ENCODE measurements at places on chromosomes 7 and 10. TPM values are rescaled to one million over a fixed set of nuclear protein-coding genes. Genes with fewer than 3 reads are reported as not detected.

The CCL26 gene
- total RNA-seq = 1.8 TPM

The PGAM1 gene
- 514 TPM for total RNA-seq

The ZNF716 gene
- not detected for total RNA-seq

The AKR1C8 gene
- total RNA-seq = not detected

The HPS6 gene
- 34.6 TPM for total RNA-seq

The IFIT1B gene
- not detected for total RNA-seq

The CCDC146 gene
- total RNA-seq = 1.2 TPM

The PRTFDC1 gene
- 15.8 TPM for total RNA-seq

The CYP3A4 gene
- not detected for total RNA-seq

The PYROXD2 gene
- 22.9 TPM for total RNA-seq

The METTL27 gene
- 1.9 TPM for total RNA-seq

The EN2 gene
- total RNA-seq = not detected

The ANKRD26 gene
- 6.8 TPM for total RNA-seq

The BTBD16 gene
- total RNA-seq = not detected

The ACTL6B gene
- not detected for total RNA-seq

The TMEM229A gene
- total RNA-seq = 0.07 TPM

The NKX1-2 gene
- not detected for total RNA-seq

The RNF32 gene
- 0.33 TPM for total RNA-seq
